ACHN (cell line): ENCODE measurements at places on chromosomes 3 and 15.

- no peak for DNase-seq
Observed at GRCh38 chr15:29454506-29454905, 184.9 kb upstream of the NSMCE3 start.

DNA sequence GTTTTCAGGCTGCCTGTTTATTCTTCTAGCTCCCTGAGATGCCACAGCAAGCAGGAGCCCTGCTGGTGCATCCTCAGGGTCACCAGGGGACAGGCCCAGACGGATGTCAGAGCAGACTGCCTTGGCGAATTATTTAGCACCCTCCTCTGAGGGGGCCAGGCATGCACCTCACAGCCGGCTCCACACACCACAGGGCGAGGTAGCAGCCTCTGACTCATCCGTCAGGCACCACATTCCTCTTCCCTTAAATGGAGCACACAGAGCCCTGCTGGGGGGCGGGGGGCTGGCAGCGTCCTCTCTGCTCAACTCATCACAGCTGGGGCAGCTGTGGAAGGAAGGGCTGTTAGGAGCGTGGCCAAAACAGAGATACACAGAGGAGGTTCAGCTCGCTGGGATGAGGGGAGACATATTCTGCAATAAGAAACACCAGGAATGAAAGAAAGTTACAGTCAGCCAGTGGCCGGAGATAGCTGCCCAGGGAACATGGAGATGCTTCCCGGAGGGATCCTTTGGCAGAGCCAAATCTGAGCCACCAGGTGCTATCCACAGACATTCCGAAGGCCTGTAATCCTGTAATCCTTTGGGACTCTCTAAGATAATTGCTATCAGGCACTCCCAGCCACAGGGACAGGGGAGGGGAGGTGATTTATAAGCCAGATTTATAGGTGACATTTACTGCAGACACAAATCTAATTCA lies 13.9 kb upstream of the PRICKLE2 start:
- peak; percentile 91 for DNase-seq

DNA sequence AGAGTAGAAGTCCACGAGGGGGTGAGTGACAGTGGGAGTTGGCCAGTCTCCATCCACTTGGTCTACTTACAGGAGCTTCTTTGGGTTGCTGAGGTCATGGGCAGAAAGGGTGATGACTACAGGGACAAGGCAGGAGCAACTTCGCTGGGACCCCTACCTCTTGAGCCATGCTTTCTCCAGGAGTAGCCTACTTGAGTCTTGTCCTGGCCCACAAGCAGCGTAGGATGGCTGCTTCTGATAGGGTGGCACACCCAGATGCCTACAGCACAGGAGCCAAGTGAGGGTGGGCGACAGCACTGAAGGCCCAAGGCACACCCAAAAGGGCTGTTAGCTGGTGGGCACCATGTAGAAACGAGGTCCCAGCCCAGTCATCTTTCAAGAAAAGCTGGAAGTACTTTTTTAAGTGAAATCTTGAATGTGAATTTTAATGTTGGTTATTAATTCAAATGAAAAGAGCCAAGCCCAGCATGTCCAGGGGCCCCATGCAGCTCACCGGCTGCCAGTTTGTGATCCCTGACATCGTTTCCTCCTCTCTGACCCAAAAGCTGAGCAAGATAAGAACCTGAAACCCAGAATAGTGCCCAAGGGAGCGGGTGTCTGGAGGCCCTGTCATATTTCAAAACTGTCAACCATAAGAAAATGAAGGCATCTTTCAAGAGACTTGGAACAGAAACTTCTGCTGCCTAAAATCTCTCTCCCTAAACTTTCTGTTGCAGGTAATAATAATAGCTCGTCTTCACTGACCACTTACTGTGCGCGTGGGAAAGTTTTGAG lies 2.2 kb upstream of the CPEB1 start:
- no peak for DNase-seq

DNA sequence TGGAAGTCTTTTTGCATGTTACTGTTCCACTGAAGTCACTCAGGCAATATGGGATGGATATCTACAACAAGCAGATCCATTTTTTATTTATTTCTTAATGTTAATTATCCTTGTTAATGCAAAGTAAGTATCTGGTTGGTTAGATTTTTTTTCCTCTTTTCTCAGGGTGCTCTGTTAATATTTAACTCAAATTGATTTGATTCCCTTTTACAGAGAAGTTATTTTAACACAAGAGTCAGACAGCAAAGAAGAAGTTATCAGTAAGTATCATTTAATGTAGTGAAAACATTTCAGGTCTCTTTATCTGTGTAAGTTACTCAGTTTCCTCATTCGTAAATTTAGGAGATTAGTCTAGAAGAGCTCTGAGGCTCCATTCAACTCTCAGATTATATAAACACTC lies 34.3 kb downstream of the TBC1D23 start:
- DNase-seq, result no peak

DNA sequence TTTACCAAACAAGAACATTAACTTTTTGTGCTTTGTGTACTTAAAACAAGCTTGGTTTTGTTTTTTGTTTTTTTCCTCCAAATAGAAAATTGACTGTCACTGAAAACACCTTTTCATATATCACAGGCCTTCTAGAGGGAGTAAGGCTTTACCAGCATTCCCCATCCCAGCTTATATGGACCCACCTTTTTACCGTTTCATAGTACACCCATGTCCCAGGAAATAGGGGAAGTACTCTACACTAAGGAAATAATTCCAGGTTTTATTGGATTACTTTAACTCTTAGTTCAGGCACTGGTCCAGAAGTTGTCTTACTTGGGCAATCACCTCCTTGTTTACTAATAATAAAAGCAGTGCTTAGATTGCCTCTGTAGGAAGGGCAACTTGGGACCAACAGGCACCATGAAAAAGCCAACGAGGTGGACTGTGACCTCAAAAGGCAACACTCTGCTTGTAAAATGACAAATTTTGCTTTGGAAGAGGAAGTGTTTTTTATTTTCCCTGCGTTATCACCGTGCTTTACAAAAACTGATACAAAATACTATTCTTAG lies 26.2 kb downstream of the HMG20A start:
- DNase-seq, result no peak

DNA sequence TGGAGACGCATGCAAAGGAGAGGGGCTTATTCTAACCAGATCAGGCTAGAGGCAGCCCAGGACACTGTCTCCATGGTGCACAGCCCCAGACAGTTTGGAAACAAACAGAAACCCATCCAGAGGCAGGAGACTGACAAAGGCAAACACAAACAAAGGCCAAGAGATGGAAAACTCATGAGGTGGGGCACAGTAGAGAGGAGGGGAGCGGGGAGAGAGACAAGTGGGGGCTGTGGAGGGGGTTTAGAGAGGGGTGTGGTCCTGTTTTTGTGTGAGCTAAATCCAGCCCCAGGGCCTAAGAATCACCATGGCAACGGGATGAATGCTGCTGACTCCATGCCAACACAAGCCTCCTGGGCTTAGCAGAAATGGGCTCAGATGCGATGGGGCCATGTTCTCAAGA lies 32.3 kb downstream of the PARP16 start:
- no peak for DNase-seq

GRCh38 chr3:187943677-187944389 lies 198.6 kb upstream of the BCL6 start:
- DNase-seq, result no peak

DNA sequence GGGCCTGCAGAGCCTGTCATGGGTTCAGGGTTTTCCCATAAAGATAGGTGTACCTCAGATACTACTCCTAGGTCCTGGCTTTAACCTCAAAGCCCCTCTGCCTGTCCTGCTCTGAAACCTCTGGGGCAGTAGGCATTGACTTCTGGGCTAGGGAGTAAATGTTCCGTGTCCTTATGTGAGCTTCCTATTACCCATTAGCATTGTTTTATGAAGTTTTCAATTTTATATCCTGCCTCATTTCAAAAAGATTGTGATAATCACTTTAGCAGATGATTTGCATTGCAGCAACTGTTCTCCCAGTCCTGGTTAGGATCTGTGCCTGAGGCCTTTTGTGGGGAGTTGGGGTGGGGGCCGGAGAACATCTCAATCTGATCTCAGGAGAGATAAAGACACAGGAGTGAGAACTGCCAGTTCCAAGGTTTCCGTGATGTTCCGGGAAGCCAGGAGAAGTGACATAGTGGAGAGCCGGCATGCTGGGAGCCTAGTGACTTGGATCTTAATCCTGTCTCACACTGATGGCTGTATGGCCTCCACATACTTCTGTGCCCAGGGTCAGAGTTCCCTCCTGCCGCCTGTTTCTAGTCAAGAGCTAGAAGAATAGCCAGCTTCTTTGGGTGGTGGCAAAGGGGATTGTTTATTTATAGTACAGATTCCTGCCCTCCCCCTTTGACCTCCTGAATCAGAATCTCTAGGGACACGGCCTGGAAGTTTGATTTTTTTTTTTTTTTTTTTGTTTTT lies 10.6 kb downstream of the TPM1 start:
- peak; percentile 37 for DNase-seq

DNA sequence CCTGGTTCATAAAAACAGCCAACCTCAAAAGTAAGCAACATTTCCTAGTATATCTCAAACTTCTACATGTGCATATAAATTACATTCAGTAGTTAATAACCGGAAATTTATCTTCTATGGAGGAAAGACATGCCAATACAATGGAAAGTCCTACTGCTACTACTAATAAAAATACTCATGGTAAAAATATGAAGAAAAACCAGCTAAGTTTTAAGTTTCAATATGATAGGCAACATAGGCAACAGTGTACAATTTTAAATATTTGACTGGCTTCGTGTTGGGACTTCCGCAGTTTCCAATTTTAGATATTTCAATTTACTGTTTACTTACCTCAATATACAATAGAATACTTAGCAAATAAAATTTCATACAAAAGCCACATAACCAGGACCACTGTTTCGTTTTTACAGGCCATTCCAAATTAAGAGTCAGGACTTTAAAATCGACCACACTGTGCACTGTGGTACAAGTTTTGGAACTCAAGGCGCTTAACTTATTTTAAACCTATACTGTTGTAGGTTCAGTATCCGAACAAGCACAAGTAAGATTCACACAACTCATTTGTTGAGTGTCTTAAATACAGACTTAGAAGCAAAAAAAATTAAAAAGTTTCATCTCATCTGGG lies 2.9 kb downstream of the NAA50 start:
- DNase-seq, result no peak

DNA sequence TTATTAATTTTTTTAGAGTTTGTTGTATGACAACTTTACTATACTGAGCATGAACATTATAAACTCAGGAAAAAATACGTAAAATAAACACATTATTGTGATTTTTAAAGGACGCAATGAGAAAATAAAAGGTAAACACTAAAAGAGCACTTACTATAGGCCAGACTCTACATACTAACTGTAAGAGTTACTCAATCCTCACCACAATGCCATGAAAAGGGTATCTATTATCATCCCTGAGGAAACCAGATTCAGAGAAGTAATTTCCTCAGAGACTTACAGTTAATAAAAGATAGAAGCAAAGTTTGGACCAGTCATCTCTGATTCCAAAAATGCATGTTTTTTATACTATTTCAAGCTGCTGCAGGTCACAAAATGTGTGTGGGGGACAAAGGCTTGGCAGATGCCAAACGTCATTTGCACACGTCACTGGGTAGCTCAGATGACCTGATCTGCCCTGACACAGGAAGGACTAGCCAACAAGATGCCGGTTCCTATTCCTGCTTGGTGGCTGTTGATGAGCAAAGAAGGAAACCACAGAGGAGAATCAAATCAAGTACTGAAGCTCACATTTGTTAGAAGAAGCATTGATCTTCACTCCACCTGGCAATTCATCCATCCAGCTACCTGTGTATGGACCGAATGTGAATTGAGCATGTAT lies 42.3 kb downstream of the KLHL6 start:
- DNase-seq, result no peak

- DNase-seq, result no peak
Observed at GRCh38 chr3:9881441-9881840, 1.4 kb upstream of the CIDEC start.
